ENCODE measurements at places on chromosomes 5 and 9. TPM values are rescaled to one million over a fixed set of nuclear protein-coding genes. Genes with fewer than 3 reads are reported as not detected.

DNA sequence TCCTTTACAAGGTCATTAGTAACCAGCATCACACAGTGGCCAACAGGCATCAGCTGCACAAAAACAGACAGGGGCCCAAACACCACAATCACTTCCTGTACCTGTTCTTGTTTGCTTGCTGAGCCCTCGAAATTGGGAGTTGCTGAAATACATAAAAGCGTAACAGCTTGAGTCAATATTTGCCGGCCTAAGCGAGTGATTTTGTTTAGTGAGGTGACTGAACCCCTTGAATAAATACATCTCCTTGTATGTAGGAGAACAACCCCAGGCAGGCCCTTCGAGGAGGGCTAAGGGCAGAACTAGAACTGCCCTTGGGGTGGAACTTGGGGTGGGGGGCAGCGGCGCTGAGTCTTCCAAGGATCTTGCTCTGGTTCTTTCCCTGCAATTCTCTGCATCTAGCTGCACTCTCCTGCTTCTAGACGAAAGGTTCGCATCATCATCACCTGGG, 502.5 kb downstream of the RASEF start:
- ATAC-seq, result no peak

PCA3 gene
- total RNA-seq, result 2.0 TPM

- ATAC-seq, result no peak
Observed at GRCh38 chr9:20853866-20854265, 169.8 kb downstream of the FOCAD start.

DNA sequence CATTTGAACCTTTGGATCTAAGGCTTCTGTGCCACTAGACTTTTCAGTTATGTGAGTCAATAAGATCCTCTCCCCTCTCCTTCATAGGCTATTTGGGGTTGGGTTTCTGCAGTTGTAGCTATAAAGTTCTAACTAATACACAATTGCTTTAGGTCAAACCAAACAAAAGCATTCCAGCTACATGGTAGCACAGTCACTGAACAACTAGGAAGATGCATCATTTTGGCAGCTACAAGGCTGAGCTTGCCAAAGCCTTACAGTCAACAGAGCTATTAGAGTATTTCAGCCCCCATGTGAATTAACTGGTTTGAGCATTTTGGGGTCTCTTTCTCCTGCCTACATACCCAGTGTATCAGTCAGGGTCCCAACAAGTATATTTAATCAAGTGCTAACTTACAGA, 234.6 kb downstream of the ZNF608 start:
- ATAC-seq, result no peak

PTGES gene
- 1.6 TPM for total RNA-seq

CARTPT gene
- total RNA-seq, result not detected

DNA sequence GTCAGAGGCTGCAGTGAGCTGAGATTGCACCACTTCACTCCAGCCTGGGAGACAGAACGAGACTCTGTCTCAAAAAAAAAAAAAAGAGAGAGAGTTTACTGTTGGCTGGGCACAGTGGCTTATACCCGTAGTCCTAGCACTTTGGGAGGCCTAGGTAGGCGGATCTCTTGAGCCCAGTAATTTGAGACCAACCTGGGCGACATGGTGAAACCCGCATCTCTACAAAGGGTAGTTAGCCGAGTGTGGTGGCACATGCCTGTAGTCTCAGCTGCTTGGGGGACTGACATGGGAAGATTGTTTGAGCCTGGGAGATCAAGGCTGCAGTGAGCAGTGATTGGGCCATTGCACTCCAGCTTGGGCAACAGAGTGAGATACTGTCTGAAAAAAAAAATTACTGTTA, 12.6 kb downstream of the HABP4 start:
- ATAC-seq, result no peak

DNA sequence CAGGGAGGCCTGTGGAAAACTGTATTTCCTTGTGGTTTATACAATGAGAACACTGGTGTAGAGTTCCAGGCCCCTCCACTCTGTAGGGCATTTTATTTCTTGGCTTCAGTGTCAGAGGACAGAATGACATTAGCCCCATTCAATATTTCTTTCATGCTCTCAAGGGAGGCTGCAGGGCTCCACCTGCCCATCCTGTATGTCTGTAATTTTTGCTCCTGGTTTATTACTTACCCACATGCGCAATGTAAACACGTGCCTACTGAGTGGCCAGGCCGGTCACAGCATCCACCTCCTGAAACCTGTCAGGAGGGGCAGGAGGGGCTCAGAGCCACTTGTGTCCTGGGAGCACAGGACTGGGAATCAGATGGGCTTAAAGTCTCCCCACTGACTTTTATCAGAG, 82.4 kb downstream of the GADD45G start:
- no peak for ATAC-seq

DNA sequence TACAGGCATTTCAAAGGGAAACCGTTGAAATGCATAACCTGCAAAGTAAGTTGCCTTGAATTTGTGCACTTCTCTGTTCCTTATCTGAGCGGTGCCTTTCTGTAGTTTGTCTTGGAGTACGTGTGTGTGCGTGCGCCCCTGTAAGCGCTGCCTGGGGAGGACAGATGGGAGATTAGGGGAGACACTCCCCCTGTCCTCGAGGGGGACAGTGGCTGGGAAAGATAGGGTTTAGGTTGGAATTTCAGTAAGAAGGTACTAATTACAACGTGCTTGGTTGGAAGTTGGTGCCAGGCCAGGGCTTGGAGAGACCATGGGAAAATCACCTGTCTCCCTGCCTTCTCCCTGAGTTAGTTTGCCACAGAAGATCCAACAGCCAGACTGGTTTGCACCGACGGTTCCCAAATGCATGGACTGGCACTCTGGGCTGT, 73.2 kb downstream of the PIK3R1 start:
- ATAC-seq, result peak; percentile 6

GRCh38 chr9:77648234-77649108, at the start of gene GNA14:
TSS of gene GNA14 (minus strand) at chr9:77648322. CDS start at chr9:77647793, 529 bp downstream.
- ATAC-seq, result peak; percentile 60

GRCh38 chr5:65969539-65970393, 43.4 kb downstream of the ERBIN start:
- no peak for ATAC-seq

GRCh38 chr5:156892223-156892622, 42.1 kb downstream of the PPP1R2B start:
- no peak for ATAC-seq

GRCh38 chr5:87127956-87128687, 139.6 kb upstream of the RASA1 start:
- ATAC-seq, result no peak

DNA sequence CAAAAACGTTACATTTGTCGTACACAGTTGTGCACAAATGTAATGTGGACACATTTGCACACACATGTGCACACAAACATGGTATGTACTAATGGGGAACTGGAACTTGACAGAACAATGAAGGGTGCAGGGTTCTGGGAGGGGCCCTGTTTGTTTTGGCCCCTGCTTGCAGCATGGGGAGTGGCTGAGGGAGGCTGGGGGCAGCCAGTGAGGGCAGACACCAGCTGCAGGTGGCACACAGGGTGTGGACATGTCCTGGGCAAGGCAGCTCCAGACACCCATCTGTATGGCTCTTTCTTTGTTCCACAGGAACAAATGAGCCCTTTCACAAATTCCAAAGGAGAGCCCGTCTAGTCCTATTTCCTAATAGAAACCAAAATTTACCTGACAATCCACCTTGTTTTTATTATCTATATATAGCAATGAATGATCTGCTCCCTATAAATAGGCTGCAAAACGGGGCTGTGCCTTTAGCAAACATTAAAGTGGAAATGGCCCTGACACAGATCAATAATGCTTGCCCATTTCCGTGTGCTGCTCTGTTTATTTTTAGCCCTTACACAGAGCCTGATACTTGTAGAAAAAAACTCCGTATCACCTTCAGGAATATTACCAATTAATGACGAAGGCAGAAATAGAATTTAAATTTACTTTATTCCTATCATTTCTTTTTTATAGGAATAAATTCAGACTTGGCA, 26.4 kb downstream of the MARCHF3 start:
- ATAC-seq, result no peak

DNA sequence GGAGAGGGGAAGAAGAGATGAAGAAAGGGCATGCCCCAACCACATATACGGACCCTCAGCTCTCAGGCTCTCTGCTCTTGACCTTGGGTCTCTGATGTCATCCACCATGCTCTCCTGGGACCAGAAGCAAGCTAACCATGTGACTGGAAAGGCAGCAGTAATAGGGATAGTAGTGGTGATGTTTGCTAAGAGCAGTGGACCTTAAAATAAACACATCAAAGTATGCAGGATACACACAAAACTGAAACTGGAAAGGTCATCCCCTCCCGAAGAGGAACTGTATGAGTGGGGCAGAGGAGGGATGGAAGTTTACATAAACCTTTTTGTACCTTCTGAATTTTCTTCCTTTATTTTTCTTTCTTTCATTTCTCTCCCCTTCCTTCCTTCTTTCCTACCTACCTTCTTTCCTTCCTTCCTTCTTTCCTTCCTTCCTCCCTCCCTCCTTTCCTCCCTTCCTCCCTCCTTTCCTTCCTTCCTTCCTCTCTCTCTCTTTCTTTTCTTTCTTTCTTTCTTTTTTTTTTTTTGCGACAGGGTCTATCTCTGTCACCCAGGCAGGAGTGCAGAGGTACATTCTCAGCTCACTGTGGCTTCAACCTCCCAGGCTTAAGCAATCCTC, 8.1 kb upstream of the PTPN3 start:
- ATAC-seq, result no peak

- no peak for ATAC-seq
Observed at GRCh38 chr9:132144708-132145365, 17.0 kb upstream of the NTNG2 start.

GRCh38 chr9:108109927-108110690, 620.5 kb upstream of the KLF4 start:
- peak; percentile 49 for ATAC-seq

GRCh38 chr5:68285851-68286611, 70.5 kb downstream of the PIK3R1 start:
- no peak for ATAC-seq

GRCh38 chr9:89642789-89643188, 38.0 kb downstream of the GADD45G start:
- no peak for ATAC-seq

DNA sequence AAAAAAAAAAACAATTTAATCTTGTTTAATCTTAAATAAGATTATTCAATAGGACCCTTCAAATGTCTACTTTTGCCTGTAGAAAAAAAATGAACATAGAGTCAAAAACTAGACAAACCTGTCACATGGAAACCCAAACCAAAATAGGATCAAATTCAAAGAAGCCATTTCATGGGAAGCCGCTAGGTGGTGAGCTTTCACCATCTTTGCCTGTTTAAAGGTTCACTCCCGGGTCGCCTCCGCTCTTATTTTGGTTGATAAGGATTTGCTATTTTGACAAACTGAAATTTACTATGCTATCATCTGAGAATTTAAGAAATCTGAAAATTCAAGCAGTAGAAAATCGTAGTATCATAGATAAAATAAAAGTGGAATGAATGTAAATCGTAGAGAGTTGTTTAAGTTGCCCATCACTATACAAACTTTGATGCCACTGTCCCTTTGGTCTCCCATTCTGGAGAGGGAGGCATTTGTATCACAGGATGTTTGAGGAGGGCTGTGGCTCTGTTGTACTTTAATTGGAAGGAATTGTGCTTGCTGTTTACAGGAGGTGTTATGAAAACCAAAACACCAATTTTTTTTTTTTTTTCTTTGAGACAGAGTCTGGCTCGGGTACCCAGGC, 43.5 kb upstream of the DNAH5 start:
- ATAC-seq, result peak; percentile 66

- no peak for ATAC-seq
Observed at GRCh38 chr5:73900566-73900965, 274.6 kb downstream of the ARHGEF28 start.

- ATAC-seq, result no peak
Observed at GRCh38 chr5:83488821-83489220, 17.3 kb downstream of the VCAN start.

SLC2A6 gene
- total RNA-seq, result 10.9 TPM

DNA sequence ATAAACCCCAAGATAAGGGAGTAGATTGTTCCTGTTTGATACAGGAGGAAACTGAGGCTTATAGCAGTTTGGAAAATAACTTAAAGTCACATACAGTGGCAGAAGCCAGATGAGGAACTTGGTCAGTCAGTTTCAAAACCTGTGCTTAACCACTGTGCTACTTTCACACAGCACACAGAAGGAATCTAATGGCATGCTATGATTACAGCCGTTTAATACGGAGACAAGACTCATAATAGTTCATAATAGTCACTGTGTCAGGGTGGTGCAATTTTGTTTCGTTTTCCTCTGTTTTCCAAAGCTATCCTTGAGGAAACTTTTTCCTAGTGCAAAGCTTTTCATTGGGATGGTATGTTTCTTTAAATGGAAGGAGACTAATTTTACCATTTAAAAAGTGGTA, 112.3 kb downstream of the GCNT1 start:
- ATAC-seq, result no peak

CDKN2B gene
- 9.1 TPM for total RNA-seq

DNA sequence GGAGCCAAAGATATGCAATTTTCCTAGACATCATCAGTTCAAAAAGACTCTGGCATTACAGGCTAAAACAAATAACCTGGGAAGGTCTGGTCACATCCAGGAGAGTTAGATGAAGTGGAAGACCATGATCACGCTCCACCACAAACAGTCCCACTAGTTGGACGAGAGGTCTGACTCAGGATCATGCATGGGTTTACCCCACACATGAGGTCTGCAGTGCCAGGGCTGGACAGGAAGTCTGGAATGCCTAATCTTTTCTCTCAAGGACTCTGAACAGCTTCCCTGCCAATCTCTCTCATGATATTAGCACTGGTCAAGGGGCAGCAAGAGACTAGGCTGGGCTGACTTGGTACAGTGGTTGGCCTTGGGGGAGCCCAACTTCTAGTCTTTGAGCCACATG, 7.1 kb downstream of the PRUNE2 start:
- no peak for ATAC-seq

- ATAC-seq, result no peak
Observed at GRCh38 chr5:51347704-51348103, 35.5 kb upstream of the ISL1 start.

SPATA31A7 gene
- total RNA-seq, result 2.0 TPM

TBC1D2 gene
- 4.6 TPM for total RNA-seq

FAM81B gene
- total RNA-seq, result 4.0 TPM

GRCh38 chr9:129177443-129177790, 644 bp downstream of the IER5L start:
- peak; percentile 1 for ATAC-seq

TRAF2 gene
- total RNA-seq, result 8.1 TPM

DNA sequence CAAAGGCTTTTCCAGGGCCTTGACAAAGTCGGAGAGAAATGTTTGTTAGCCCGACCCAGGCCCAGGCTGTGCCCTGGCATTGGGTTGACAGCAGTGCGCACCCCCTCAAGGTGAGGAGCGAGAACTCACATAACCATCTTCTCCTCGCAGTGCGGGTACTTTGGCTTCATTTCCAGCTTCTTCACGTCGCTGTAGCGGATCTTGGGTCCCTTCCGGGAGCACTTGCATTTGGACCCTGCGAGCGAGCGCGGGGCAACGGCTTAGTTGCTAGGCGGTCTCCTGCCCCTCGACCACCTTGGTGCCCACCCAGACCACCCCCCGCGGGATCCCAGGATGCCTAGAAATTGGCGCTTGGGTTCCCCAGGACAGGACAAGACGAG, 496 bp downstream of the CXCL14 start:
- no peak for ATAC-seq

GRCh38 chr5:103272377-103272776, 13.8 kb downstream of the MACIR start:
- peak; percentile 26 for ATAC-seq

Measured in motor neuron (in vitro differentiated cells).